ENCODE measurements at places on chromosomes 4 and X.
A peak's percentile ranks its signal among the peaks of the same experiment; 100 is the strongest.

GRCh38 chrX:78322863-78323262 is 4.5 kb downstream of the CYSLTR1 start:
- DNase-seq: no peak

DNA sequence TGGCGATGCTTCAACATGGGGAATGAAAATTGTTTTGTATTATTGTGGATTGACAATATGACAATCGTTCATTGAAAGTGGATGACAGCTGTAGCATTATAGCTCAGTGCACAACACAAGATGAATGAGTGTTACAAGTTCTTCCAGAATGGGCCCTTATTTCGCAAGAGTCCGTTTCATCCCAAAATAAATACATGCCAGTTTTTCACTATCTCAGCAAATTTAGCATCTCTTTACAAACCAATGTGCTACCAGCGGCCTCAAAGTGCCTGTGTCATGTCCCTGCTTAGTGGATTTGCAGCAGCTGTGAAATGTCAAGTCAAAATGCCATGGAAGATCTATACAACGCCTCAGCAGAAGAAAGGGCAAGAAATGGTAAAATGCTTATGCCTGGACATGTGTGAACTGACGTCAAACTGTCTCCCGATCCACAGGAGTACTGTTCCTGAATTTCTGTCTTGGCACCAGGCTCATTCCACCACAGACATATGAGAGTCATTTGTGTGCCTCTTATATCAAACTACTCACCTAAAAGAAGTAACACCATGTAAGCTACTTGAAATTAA is 109.6 kb downstream of the MAML3 start:
- DNase-seq: no peak

DNA sequence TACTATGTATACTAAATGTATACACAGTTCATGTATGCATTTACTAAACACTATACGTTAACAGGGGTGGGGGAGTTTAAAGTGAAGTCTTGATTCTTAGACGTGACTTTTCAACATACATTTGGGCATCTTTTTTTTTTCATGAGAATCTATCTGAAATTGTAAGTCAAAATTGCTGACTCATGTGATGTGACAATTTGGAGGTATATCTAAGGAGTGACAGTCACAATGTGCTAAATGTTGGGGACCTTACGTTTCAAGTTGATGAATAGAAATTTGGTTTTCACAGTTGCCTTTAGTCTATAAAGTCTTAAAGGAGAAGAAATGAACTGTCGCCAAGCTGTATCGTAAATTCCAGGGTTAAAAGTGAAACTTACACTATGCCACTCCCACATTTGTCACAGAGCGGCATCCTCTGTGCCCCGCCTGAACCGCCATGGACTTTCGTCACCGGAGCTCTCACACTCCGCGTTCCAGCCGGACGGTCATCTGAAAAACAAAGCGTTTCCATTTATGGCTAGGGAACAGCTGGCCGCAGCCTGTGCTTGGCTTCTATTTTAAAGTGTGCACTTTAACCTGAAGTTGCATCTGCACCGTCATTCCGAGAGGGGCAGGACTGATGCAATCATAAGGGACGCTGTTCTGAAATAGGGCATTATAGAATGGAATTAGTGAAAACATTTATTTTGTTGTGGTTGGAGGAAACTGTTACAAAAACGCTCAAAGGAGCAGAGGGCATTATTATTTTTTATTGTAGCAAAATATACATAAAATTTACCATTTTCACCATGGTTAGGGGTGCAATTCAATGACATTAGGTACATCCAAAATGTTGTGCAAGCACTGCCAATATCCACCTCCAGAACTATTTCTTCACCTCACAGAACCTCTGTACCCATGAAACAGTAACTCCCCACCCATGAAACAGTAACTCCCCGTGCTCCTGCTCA is 30.9 kb downstream of the PDLIM3 start:
- no peak for DNase-seq

DNA sequence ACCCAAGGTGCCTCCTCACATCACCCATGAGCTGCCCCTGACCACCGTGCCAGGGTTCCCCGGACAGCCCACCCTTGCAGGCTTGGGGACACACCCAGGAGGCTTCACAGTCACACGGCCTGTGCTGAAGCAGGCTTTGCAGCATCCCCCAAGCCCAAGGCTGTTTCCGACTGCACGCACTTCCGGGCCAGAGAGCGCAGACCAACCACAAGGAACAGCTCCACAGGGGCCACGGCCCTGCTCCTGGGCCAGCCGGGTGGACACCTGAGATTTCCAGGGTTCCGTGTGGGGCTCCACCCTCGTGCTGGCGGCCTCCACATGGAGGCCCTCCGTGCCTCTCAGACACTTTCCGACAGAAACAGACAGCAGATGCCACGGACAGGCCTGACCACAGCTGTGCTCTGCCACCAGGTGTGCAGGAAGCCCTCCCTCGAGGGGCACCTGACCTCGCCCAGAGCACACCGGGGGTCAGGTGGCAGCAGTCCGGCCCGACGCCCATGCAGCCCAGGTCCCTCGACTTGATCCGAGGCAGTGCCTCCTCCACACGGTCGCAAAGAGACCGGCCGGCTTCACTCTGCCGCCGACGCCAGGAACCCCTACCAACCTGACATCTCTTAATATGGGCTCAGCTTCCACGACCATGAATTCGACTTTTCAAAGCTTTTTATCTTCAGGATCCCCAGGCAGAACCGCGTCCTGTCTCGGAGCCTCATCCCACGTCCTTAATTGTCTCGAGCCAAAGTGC is 8.0 kb downstream of the CTBP1 start:
- DNase-seq: no peak

DNA sequence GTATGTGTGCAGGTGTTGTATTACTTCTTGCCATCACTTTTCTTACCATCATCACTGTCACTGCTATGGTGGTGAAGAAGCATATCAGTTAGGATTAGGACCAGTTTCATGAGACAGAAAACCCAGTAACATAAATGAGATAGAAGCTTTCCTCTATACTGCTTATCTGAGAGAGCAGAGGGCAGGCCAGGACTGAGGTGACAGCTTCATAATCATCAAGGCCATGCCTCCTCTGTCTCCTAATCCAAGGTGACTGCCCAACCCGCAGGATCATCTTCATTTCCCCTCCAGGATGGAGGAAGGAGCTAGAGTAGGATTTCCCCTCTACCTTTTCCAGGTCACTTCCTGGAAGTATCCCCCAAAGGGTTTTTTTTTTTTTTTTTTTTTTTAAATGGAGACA is 35.4 kb downstream of the TMEM131L start:
- no peak for DNase-seq

- DNase-seq: no peak
Measured at GRCh38 chrX:41067721-41068120, 17.5 kb upstream of the USP9X start.

DNA sequence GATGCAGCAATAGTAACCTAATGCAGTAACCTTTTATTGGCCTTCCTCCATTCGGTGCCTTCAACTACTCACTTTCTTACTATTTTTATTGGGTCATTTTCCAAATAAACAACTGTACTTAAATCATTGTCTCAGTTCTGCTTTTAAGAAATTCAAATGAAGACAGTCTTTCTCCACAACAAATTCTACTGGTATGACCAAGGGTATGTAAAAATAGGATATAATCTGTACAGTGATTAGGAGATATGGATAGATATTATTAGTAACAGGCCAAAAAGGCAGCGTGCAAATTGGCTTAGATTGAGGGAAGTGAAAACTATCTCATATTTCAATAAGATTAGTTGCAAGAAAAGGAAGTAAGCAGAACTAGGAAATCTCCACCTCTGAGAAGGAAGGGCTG is 177.4 kb upstream of the PPP1R2C start:
- DNase-seq: no peak

GRCh38 chr4:5900844-5901243 is 8.0 kb upstream of the CRMP1 start:
- DNase-seq: no peak

DNA sequence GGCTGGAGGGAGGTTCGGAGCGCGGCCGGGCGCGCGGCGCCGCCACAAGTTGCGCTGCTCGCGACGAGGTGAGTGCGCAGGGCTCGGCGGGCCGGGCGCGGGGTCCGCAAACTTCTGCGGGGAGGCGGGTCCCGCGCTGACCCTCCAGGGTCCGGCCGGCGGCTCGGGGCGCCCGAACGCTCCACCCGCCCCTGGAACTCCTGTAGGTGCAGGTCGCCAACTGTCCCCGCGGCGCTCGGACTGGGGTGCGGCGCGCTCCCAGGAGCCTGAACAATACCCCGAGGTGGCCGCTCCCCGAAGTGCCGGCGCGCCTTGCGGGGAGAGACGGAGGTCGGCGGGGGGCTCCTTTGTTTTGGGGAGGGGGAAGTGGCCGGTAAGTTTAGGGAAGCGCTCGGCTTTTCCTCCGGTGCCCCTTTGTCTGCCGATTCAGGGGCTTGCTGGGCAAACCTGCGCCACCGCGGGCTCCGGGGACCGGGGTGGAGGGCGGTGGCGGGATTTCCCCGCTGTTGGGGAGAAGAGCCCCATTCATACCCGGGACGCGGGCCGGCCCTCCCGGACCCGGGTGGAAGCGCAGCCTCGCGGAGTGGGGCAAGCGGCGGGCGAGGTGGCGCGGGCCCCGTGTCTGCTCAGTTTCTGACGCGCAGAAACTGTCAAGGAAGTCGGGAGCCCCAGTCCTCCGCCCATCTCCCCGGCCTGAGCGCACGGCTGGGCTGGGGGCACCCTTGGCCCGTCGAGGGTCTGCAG is 694 bp downstream of the TBL1X start:
- peak; percentile 18 for DNase-seq

DNA sequence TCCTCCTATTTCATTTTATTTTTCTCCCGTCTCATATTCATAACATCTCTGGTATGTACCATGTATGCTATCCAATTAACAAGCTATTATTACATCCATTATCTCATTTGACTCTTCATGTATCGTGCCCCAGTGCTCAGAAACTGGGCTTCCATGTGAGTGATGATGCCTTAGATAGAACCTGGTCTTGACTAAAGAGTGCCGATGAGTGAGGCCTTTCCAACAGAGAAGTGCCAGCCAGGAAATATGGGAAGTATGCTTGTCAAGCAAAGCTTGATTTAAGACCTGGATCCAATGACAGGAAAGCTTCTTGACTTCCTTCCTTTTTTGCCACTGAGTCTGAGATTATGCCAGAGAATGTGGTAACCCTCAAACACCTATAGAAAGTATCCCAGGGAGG is 371.7 kb upstream of the FGF13 start:
- no peak for DNase-seq

- DNase-seq: no peak
Measured at GRCh38 chr4:165879641-165880040, 6.6 kb downstream of the TLL1 start.

- no peak for DNase-seq
Measured at GRCh38 chrX:84475596-84475995, 26.7 kb downstream of the HDX start.

DNA sequence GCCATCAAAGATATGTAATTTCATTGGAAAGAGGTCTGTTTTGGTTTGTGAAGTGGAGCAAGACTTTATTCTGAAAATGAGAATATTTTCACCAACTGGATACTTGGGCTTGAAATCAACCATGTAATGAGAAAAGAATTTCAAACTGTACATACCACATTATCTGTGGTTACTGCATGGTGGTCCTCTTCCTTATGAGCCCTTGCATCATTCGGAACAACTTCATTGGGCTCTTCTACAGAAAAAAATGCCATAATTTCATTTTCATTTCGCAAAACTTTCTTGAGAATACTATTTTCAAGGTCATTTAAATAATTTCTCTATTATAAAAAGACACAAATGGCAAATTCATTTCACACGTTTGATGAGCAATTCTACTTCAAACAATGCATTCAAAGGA is 148.6 kb upstream of the RPS6KA6 start:
- no peak for DNase-seq

DNA sequence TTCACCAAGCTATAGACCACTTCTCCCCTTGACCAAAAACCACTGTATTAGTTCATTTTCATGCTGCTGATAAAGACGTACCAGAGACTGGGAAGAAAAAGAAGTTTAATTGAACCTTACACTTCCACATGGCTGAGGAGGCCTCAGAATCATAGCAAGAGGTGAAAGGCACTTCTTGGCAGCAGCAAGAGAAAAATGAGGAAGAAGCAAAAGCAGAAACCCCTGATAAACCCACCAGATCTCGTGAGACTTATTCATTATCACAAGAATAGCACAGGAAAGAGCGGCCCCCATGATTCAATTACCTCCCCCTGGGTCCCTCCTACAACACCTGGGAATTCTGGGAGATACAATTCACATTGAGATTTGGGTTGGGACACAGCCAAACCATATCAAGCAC is 97.8 kb downstream of the DOCK11 start:
- no peak for DNase-seq

GRCh38 chr4:119632216-119632615 is 3.6 kb upstream of the PDE5A start:
- DNase-seq: no peak

DNA sequence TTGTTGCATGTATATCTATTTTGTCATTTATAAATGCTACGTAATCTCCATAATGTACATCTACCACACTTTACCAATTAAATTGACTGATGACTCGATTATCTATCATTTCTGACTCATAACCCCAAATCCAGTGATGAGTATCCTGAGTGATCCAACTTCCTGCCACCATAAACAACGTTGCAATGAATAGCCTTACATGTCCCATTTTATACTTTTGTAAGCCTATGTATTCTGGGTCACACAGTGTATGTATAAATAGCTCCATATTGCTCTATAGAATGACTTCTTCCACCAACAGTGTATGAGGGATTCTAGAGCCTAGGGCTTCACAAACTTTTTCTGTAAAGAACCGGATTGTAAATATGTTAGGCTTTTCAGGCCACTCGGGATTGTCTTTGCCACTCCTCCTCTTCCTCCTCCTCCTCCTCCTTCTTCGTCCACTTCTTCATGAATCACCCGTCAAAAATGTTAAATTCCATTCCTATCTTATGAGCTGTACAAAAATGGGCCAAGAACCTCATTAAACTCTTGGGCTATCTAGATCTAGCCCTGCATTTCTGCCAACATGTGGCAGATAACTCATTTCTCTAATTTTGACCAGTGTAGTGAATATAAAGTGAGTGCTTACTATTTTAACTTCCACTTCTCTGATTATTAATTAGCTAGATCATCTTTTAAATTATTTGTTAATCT is 672.2 kb upstream of the AMOT start:
- no peak for DNase-seq

DNA sequence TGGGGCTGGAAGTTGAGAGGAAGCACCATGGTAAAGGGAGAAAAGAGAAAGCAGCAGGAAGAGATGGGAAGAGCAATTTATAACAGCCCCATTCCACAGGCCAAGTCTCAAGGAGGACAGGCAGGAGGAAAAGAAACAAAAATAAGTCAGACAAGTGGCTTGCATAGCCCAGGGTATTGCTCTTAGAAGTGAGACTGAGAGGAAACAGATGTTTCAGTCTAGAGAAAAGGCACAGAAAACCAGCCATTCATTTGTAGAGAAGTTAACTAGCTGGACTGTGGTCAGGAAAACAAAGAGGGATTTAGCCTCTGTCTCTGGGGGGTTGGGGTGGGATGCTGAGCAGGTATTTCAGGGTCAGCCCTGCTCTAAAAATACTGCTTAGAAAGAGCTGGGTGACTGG is 175.0 kb upstream of the ARHGEF9 start:
- DNase-seq: no peak

- DNase-seq: no peak
Measured at GRCh38 chr4:128658214-128658631, 151.3 kb upstream of the JADE1 start.

All from activated naive CD4-positive, alpha-beta T cell (primary cell).